Mesenteric fat pad (tissue), 1 donor: ENCODE measurements at places on chromosomes 5 and 9. TPM values are rescaled to one million over a fixed set of nuclear protein-coding genes. Genes with fewer than 3 reads are reported as not detected.

GRCh38 chr9:125564631-125565030, 142.4 kb downstream of the MAPKAP1 start:
- DNase-seq: no peak

GRCh38 chr5:157598350-157598936, 22.9 kb upstream of the ADAM19 start:
- DNase-seq: no peak

GFPT2 gene
- total RNA-seq: 187 TPM

PCDHB10 gene
- 1.4 TPM for total RNA-seq

DNA sequence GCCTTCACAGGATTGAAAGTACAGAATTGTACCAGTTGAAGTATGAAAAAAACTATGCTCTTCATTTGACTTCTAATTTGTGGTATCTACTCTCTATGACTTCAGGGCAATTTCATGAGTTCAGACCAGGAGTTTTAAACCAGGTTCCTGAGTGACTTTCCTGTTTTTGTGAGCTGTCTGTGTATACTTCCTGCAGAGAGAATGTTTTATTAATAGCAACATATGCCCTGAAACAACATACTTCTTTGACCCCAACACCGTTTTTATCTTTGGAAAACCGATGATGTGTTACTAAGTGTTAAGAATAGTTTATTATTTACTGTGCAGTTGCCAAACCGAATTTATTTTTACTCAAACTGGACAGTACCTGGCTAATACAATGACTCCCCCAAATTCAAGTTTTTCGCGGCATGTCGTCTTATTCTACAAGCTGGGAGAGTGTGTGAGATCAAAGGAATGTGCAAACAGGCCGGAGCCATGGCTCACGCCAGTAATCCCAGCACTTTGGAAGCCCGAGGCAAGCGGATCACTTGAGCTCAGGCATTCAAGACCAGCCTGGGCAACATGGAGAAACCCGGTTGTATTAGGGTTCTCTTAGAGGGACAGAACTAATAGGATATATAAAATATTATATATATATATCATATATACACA, 58.7 kb upstream of the ERBIN start:
- DNase-seq: no peak

GRCh38 chr5:1127959-1128785, 16.3 kb upstream of the SLC12A7 start:
- no peak for DNase-seq

- DNase-seq: no peak
These were observed 539.5 kb downstream of the EBF1 start for GRCh38 chr5:158560170-158560569.

DNA sequence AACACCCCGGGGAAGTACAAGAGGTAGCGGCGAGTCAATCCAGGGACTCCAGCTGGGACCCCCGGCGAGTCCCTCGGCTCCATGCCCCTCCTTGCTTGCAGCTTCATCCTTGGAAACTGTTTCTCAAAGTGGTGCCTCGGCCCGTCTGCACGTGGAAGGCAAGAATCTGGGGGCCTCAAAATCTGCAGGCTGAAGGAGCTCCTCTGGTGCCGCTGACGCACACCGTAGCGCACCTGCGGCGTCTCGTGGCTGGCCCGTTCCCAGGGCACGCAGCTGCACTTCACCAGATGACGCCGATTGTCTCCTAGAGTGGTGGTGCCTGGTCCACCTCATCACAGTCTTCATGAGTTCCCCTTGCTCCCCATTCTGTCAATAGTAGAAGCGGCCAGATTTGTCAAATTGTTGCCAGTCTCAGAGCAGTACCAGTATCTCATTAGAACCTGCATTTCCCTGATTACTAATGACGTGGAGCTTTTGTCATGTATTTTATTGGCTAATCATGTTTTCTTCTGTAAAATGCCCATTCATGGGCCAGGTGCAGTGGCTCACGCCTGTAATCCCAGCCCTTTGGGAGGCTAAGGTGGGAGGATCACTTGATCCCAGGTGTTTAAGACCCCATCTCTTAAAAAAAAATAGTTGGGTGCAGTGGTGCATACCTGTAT, 38.6 kb downstream of the GTF3C4 start:
- no peak for DNase-seq
